Lower leg skin (tissue), 4 donors: ENCODE measurements at places on chromosomes 1 and 21.

DNA sequence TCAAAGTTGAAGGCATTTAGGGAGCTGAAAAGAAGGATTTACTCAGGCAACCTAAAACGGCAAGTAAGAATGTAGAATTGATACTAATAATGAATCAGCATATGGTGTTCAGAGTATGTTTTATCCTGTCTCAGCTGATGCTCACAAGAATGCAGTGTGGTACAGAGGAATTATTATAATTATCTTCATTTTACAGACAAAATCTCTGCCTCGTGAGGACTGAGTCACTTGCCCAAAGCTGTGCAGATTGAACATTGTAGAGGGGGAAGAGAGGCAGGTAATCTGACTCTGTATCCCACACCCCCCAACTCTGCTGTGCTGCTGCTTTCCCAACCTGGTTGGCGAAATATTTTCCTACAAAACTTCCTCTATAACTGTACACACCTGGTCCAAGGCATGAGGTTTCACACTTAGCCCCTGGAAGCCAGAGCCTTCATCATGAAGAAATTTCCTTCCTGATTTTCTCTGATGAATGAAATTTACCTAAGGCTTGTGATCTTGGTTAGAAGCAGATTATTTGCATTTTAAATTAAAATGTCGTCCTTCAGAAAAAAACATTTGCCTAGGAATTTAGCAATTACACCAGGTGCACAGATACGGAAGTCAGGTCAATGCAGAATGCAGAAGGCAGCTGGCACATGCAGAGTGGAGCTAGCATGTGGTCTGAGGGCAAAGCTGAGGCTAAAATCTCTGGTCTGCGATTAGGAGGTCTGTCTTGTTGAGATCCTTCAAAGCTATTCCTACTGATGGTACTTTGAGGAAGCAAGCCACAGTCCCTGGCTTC lies 52.8 kb downstream of the DPT start:
- DNase-seq: no peak

GRCh38 chr1:240424740-240425464 lies 187.1 kb downstream of the GREM2 start:
- DNase-seq: no peak

GRCh38 chr1:151720974-151721787 lies at the start of gene RIIAD1:
Gene RIIAD1, plus strand, starts transcription at chr1:151721522. Its CDS starts 15 bp downstream, at chr1:151721537.
- DNase-seq: no peak

DNA sequence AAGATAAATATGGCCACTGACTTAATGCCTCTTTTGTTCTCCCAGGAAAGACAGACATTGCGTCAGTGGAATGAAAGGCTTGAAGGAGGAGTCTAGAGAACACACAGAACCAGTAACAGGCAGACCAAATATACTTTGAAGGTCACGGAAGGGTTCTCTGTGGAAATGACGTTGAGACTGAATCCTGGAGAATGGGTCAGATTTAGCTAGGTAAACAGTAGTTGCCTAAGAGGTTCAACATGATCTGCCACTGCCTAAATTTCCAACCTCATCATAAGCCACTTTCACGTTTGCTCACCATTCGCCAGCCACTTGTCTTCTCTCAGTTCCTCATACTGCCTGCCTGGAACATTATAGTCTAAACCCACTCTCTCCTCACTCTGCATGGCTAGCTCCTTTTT lies 20.5 kb downstream of the PLA2G4A start:
- DNase-seq: no peak

DNA sequence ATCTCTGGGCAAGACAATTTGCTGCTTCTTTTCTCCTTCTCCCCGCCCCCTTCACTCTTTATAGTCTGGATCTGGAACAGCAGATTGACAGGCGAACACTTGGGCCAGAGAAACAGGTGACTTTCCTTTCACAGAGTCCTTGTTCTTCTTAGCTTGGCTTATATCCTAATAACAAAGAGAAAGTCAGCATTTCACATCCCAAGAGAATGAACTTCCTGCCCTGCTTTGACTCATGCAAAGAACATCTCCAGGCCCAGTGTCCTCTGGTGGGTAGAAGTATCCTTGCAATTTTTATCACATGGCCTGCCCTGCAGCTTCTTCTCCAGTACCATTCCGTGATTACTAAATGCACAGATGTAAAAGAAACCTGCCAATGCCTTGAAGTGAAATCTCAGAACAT lies 764.4 kb downstream of the ADGRL2 start:
- no peak for DNase-seq

DNA sequence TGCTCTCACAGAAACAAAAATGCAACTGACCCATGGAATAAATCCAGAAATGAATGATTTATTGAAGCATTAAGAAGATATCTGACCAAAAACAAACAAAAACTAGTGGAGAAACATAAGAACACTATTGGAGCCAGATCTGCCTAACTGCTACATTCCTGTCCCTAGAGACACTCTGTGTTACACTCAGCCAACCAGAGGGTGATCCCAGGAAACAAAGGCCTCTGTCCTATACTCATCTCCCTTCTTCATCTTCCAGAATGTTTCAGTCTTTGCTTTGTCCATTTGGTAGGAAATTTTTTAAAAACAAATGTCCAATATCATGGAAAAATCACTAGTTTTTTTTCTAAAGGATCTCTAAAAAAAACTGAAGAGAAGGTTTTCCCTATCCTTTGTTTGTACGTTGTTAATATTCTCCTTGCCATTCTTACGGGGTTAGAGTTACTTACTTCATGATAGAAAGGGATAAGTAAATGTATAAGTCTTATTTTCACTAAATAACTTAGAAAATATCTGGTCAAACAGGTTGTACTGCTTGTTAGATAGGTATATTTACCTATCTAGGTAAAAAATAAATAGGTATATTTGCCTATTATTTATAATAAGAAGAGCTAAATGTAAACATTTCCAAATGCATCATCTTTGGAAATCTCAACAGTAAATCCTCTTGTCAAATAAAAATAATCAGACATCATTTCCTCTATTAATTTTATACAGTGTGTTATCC lies 59.1 kb downstream of the NME7 start:
- no peak for DNase-seq

DNA sequence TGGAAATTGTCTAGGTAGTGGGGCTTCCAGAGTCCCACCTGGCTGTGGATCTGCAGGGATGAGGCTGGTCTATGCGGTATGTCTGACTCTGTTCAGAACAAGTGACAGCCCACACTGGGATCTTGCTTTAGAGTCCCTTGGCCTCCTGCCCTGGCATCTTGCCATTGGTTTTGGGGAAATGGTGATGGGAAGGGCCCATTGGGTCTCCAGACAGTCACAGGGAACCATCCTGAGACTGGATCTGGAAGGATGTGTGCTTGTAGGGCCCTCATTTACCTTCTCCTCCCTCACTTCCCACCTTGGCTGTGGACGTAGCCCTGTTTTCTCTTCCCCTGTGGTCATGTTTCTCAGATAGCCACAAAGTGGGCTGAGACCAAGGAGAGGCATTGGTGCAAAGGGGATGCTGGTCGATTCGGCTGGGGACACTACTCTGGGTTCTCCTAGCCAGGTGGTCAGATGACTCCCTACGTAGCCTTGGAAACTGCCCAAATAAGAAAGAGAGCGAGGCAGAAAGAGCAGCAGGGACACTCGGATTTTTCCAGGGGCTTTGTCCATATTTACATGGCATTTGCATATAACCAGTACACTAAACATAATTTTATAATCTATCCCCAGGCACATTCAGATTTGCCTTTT lies 15.1 kb downstream of the SOX13 start:
- peak; percentile 92 for DNase-seq

GRCh38 chr1:2789164-2789985 lies 12.1 kb downstream of the TTC34 start:
- DNase-seq: peak; percentile 65

GRCh38 chr1:201190624-201191051 lies at the start of gene IGFN1:
Gene IGFN1, plus strand, starts transcription at chr1:201190824. Its CDS starts 2,470 bp downstream, at chr1:201193294.
- no peak for DNase-seq

DNA sequence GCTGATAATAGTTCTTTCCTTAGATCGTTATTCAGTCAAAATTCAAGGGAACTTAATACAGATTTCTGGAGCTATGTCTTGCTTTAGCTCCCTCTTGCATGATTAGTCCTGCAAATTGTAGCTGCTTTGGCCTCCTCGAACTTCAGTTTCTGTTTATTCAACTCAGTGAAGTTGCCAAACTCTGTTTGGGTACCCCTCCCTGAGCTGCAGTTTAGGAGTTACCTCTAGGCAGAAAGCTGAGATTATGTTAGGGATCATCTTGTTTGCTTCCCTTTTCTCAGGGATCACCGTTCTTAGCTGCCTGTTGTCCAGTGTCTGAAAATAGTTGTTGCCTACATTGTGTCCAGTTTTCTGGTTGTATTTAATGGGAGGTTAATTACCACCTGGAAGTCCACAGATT lies 43.5 kb downstream of the SNX27 start:
- DNase-seq: no peak

GRCh38 chr21:46226920-46227599 lies 1.5 kb downstream of the LSS start:
- peak; percentile 84 for DNase-seq

DNA sequence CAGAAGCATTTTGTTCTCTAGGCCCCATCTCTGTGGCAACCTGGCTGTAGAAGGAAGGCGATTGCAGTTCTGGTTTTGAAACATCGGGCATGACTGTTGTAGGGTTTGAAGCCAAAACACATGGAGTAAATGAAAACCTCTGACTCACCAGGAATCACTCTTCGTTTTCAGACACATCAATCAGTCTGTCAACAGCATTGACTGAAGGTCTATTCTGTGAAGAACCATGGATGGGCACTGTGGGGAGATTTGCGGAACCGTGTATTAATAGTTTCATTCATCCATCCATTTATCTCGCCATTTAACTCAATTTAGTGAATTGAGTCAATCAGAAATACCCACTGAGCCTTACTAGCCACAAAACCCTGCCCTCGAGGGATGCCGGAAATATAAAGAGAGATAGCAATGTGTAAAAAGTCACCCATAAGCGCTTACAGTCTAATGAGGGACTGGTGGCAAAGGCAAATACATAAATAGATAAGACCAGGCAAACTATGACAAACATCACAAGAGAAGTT lies 364.6 kb upstream of the PROX1 start:
- DNase-seq: peak; percentile 34

GRCh38 chr1:74470251-74470650 lies 42.2 kb downstream of the LRRC53 start:
- DNase-seq: no peak

DNA sequence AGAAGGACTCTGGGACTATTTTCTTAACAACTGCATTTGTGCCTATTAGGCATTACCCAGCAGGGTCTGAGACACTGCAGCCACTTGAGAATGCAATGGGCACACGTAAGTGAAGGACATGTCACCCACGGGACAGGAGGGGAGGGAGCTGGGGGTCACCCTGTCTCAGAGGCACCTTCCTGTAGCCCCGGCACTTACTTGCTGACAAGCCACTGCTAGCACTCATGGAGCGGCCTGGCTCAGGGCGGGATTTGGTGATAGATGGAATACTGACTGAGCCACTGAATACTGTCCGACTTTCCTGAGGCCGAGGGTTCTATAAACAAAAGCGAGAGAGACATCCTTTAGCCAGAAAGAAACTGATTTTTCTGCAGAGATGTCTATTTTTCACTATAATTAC lies 64.7 kb downstream of the COQ8A start:
- no peak for DNase-seq

- no peak for DNase-seq
These were observed 6.3 kb downstream of the RABGAP1L start for GRCh38 chr1:174165471-174166137.

- peak; percentile 83 for DNase-seq
These were observed 32.7 kb downstream of the TTC39A start for GRCh38 chr1:51297401-51298321.

- DNase-seq: no peak
These were observed 37.6 kb downstream of the ALG6 start for GRCh38 chr1:63405021-63405420.

- peak; percentile 45 for DNase-seq
These were observed 103.1 kb downstream of the TOMM20 start for GRCh38 chr1:235025422-235025984.

DNA sequence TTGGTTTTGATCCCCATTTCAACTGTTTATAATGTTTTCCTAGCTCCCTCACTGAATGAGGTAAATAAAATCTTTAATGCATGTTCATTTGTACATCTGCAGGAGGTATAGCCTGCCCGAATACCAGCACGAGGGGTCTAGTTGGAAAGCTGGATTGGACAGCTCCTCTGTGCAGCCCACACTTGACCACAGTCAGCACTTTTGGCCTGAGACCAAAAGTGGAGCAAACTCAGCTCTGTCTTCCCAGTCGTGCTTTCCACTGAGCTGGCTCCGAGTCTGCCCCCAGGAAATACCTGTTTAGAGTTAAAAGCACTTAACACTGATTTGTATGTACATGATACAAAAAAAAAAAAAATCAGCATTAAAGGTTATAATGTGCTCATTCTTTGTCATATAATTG lies 224.4 kb downstream of the DSCAM start:
- DNase-seq: no peak

GRCh38 chr1:211033921-211034525 lies 99.9 kb downstream of the KCNH1 start:
- DNase-seq: no peak

DNA sequence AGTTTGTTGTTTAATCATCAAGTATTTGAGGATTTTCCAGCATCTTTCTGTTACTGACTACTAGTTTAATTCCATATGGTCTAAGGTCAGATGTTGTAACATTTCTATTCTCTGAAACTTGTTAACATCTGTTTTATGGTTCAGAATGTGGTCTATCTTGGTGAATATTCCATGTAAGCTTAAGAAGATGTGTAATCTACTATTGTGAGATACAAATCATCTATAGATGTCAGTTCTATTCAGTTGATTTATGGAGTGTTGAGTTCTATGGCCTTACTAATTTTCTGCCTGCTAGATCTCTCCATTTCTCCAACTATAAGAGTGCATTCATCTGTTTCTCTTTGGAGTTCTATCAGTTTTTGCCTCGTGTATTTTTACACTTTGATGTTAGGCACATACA lies 31.5 kb downstream of the WARS2 start:
- DNase-seq: no peak

DNA sequence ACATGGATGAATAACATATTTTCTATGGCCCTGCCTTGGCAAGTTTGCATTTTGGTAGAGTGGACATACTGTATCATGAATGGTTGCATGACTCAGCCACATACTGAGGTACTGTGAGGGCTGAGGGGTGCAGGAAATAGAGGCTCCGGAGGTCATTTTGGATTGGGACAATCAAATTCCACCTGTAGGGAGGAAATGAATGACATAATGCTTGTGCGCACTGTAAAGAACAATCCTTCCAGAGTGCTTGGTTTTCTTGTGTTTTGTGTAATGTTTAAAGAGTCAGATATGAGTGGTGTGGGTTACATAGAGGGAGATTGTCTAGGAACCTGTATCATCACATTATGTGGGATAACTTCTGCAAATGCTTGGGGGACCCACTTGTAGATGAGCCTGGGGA lies 329.9 kb upstream of the PROX1 start:
- DNase-seq: no peak

- DNase-seq: no peak
These were observed 12.8 kb downstream of the MAB21L3 start for GRCh38 chr1:116123837-116124533.

GRCh38 chr1:43441166-43441893 lies 12.4 kb downstream of the HYI start:
- peak; percentile 70 for DNase-seq

DNA sequence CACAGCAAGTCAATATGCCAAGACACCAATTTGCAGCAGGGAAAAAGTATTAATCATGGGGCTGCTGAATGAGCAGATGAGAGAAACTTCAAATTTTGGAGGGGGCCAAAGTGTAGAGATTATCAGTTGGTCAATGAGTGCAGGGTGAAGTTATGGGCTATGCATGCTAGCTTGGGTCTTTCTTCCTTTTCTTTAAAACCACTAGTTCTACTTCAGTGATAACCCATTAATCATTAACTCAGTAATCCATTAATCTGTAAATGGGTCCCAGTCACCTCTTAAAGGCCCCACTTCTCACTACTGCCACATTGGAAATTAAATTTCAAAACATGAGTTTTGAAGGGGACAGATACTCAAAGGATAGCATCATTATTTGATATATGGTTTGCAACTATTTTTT lies 688.6 kb upstream of the ADGRL4 start:
- DNase-seq: no peak
